Stimulated activated CD4-positive, alpha-beta T cell treated with anti-CD3 and anti-CD28 coated beads, Interleukin-1b, Interleukin-23, amount 100 ng/mL, for 4 hours (primary cell): ENCODE measurements at places on chromosomes 12 and 14.

- DNase-seq, result no peak
These were observed 855.3 kb upstream of the FLRT2 start for GRCh38 chr14:84674636-84675035.

DNA sequence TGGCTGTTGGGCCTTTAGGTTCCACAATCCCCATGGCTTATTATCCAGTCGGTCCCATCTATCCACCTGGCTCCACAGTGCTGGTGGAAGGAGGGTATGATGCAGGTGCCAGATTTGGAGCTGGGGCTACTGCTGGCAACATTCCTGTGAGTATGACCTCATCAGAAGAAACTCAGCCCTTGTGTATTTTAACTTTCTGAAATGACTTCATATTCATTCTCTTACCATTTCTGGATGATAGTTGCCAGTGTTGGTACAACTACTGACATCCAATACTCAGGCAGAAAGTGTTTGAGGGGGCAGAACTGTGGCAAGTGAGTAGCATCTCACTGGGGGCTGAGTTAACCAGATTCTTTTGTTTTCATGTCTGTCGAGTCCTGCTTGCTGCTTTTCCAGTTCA is 2.3 kb downstream of the DAZAP2 start:
- no peak for DNase-seq

- no peak for DNase-seq
These were observed 556.7 kb upstream of the FBXO33 start for GRCh38 chr14:39988939-39989338.

GRCh38 chr14:55133416-55133815 is 4.4 kb downstream of the LGALS3 start:
- DNase-seq, result no peak

GRCh38 chr12:34406228-34406995 is 384.1 kb downstream of the ALG10 start:
- DNase-seq, result no peak

- DNase-seq, result no peak
These were observed 55.6 kb downstream of the FRMD6 start for GRCh38 chr14:51707327-51707726.

DNA sequence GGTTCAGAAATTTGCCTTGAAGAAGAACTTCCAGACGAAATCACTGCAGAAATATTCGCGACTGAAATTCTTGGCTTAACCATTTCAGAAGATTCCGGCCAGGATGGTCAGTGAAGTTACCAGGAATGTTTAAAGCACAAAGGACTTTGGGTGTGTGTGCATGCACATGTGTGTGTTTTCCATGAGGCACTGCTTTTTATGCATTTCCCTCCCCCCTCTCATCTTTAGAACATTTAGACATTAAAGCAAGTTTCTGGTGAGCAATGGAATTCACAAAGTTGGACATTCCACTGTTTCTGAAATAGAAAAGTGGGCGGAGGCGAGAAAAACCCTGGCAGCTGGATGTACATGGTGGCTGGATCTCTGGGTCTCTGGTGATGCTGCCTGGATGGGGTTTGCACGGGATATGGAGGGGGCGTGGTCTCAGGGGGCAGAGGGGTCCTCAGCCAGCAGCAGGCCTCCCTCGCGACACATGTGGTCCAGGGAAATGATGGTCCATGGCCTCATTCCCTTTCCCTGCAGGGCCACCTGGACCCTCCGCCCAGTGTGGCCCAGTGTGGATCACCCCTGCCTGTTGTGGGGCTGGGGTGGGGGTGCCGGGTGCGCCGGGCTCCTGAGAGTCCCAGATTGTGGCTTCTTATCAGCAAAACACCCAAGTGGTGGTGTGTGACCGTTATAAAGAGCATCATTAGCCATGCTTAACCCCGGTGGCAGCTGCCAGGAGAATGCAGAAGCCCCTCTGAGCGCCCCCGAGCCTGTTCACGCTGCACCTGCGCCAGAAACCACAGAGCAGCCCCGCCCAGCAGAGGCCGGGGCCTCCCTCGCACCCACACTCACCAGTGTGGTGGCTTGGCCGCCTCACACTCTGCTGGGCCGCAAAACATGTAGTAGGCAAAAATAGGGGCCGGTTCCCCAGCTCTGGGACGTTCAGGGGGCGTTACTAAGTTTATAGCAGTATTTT is 17.8 kb upstream of the BCL7A start:
- DNase-seq, result no peak
